ENCODE measurements at places on chromosomes 5 and 9.

GRCh38 chr9:33264003-33264472, 470 bp downstream of the BAG1 start:
- peak; percentile 75 for DNase-seq

DNA sequence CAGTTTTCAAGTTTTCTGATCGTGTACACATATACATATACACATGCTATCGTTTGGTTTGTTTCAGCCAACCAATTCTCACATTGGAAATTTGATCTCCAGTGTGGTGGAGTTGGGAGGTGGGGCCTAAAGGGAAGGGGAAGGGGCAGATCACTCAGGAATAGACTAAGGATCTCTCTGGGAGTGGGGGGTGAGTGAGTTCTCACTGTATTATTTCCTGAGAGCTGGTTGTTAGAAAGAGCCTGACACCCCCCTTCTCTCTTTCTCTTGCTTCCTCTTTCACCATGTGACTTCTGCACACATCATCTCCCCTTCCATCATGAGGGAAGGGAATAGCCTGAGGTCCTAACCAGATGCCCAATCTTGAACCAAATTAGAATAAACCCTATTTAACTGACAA, 551.7 kb downstream of the MAT2B start:
- DNase-seq: no peak

DNA sequence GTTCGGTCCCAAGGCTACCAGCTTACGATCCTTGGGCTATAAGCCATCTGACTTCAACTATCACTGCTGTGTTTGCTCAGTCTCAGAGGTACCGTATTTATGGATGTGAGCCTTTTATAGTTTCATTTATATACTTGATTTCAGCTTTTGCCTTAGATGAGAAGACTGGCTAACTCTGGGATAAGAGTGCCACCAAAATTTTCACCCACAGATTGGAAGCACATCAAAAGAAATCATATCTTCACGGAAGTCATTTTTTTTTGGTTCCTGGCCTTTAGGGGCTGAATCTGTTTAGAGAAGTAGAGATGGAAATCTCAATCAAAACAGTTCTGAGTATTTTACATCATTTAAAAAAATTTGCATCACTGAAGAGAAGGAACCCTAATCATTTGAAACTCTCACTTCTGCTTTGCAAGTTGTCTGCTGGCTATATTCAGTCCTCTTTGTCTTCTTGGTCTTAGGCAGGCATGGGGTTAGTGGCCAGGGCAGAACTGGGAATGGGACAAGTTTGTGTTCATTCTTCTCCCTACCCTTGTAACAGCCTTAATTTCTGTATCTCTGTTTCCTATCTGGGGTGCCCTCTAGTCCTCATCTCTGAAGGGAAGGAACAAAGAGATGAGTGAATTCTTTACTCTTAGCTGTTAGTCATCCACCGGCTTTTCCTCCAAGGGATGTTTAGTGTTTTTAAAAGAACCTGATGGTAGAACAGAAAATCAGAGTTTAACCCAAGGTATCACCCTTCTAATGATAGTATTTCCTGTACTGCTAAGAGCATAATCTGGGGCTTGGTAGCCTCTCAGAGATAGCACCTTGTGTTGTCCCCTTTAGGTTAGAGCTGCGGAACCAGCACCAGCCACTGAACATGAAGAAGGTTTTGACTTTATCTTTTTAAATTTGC, 14.1 kb upstream of the TNFAIP8 start:
- DNase-seq: no peak

GRCh38 chr5:73768-74502, 18.0 kb upstream of the PLEKHG4B start:
- DNase-seq: no peak

GRCh38 chr9:34232201-34232600, 53.4 kb downstream of the UBAP1 start:
- DNase-seq: no peak

DNA sequence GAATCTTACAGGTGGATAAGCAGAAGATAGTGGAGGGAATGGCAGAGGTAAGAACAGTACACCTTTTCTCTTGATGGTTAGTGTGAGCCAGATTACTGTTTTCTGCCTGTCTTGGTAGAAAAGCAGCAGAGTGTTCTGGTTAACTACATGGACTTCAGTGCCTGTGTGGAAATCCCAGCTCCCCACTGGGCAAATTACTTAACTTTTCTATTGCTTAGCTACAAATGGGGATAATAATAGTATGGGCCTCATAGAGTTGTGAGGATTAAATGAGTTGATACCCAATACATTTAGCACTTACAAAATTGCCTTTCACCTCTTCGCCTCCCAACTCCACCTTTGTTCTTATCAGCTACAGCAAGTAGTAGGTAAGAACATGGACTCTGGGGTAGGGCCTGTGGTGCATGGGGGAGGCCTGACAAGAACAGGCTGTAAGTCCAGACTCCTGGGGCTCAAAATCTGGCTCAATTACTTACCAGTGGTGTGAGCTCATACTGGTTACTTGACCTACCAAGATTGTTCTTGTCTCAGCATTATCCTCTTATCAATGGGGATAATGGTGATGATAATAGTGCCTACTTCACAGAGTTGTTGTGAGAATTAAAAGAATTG, 125.1 kb downstream of the LIFR start:
- DNase-seq: no peak

DNA sequence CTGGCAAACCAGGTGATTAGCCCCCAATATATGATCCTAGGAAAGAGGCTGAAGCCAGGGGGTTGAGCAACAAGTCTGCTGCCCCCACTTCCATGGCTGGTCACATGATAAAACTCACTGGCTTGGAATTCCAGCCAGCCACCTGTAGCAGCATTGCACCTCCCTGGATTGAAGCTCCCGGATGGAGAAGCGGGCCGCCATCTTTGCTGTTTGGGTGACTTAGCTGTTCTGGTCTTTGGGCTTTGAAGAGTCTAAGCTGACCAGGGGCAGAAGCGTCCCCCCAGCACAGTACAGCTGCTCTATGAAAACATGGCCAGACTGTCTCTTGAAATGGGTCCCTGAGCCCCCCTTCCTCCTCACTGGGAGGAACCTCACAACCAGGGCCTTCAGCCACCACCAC, 610.2 kb downstream of the ANXA1 start:
- DNase-seq: no peak

DNA sequence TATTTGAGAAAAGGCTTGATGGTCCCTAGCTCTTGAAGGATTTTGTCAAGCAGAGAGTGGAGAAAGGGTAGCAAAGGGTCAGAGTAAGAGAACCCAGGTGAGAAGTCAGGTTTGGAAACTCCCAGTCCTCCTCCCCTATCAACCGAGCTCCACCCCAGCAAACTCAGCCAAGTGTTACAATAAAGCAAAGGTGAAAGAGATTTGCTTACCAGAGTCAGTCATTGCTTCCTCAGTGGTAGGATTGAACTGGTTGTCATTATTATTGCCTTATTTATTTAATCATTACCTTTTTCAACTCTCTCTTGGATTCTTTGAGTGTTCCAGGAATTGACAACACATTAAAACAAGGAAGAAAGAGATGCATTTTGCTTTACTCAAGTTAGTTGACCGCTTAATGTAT, 80.5 kb downstream of the RFK start:
- DNase-seq: no peak

- no peak for DNase-seq
Measured at GRCh38 chr5:5066276-5067186, 73.6 kb upstream of the ADAMTS16 start.

GRCh38 chr5:168482361-168482760, 3.9 kb upstream of the RARS1 start:
- DNase-seq: no peak

DNA sequence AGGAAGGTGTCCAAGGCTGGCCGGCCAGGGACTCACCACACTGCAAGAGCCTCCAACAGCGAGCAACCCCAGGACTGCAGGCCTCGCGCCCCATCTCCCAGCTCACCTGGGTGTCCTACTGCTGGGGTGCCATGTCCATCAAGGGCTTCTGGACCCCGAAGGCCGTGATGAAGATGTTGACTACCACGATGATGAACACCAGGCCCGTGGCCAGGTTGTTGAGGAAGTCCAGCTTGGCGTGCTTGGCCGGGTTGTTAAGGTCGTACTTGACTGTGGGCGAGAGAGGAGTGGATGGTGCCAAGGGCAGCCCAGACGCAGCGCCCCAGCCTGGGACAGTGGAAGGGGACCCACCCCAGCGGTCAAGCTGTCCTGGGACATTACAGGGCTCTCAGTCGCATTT, 9.3 kb downstream of the NINJ1 start:
- DNase-seq: peak; percentile 64

DNA sequence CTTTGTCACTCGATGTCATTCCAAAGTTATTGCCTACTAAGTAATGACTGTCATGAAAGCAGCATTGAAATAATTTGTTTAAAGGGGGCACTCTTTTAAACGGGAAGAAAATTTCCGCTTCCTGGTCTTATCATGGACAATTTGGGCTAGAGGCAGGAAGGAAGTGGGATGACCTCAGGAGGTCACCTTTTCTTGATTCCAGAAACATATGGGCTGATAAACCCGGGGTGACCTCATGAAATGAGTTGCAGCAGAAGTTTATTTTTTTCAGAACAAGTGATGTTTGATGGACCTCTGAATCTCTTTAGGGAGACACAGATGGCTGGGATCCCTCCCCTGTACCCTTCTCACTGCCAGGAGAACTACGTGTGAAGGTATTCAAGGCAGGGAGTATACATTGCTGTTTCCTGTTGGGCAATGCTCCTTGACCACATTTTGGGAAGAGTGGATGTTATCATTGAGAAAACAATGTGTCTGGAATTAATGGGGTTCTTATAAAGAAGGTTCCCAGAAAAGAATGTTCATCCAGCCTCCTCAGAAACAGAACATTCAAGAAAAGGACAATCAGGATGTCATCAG, 11.3 kb downstream of the TLR4 start:
- no peak for DNase-seq

DNA sequence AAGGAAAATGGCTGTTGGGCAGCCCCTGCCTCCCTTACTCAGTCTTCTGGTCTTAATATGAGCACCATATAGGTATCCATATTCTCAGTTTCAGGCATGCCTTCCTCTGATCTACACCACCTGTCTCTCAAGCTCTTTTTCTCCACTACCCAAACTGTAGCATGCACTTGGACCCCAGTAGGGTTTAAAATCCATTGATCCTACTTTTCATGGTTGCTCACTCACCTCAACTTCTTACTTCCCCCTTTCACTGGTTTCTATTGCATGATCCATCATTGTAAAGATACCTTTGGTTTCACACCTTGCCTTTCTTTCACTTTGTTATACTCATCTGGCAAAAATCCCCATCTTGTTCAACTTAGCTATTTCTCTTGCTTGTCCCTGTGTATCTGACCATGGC, 159.4 kb downstream of the KDM4C start:
- DNase-seq: no peak

DNA sequence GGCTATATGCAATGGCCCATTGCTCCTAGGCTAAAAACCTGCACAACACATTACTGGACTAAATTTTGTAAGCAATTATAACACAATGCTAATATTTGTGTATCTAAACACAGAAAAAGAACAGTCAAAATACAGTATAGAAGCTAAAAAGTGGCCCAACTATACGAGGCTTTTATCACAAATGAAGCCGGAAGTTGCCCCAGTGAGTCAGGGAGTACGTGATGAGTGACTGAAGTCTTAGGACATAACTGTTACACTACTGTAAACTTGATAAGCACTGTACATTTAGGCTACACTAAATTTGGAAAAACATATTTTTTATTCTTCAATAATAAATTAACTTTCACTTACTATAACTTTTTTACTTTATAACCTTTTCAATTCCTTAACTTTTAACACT, 105.2 kb upstream of the PRR16 start:
- no peak for DNase-seq

- no peak for DNase-seq
Measured at GRCh38 chr5:133370904-133371303, 241.4 kb downstream of the FSTL4 start.

DNA sequence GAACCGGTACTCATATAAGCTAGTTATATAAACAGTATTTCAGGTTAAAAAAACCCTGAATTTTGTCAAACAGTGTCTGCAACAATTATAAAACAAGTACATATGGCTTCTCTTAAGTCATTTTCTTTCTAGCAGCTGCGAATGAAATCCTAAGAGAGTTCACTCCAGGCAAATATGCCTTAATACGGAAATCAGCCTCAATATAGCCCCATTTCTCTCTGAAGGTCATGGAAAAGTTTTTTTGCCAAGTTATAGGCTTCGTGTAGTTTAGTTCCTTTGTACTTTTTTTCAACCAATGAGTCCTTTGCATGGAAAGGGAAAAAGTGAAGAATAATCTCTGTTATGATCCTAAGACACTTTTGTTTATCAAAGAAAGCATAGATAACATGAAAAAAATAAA, 848.0 kb upstream of the ACO1 start:
- DNase-seq: no peak

- DNase-seq: no peak
Measured at GRCh38 chr5:138287246-138287645, 12.8 kb upstream of the GFRA3 start.

DNA sequence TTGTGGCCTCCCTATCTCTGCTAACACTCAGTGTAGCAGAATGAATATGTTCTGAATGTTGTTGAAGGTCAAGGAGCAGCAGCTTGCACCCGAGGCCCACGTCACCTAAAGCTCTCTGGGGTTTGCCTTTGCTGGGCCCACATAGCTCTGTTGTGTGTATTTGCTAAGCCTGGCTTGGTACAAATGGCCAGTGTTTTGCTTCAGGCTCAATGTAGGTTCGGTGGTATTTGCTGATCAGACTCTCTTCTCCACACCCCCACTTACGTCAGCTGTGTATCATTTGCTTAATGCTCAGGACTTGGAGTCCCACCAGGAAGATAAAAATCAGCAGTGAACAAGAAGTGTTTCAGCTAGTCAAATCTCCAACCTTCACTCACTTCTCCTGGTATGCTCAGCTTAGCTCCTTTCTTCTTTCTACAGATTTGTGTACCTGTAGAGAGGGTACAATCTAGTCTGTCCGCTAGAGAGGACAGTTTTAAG, 4.8 kb upstream of the RFESD start:
- no peak for DNase-seq

All from left forelimb (tissue), 1 donor.